ENCODE measurements at places on chromosomes 7 and 10. TPM values are rescaled to one million over a fixed set of nuclear protein-coding genes. Genes with fewer than 3 reads are reported as not detected.

GRCh38 chr7:44072364-44073231, 7.2 kb upstream of the PGAM2 start:
- DNase-seq, result peak; percentile 93

GRCh38 chr10:132614431-132615340, 77.1 kb downstream of the INPP5A start:
- no peak for DNase-seq

The NKX1-2 gene
- total RNA-seq, result not detected

The OR9A2 gene
- total RNA-seq, result 0.48 TPM

DNA sequence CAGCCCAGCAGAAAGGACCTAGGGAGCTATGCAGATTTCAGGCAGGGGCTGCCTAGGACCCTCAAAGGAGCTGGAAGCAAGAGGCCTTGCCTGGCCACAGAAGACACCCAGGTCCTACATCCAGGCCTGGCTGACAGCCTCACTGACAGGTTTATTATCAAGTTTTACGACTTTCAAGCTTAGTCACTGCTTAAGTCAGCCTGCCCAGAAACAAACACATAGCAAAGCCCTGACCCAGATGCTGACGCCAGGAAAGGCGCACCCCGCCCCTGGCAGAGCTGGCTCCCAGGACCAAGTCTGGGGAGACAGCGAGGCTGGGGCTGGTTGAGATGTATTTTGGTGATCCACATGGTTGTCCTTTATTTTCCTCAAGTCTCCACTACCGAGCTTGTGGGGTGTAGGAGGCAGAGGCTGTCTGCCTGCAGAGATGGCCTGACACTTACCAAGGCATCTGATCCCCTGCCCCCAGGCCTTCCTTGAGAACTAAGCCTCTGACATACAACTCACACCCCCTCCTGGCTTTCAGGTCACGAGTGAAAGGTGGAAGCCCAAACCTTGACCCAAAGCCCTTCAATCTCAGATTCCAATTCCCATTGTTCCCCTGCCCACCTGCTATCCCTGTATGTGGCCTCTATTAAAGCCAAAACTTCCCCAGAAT, 80.7 kb upstream of the EMX2 start:
- DNase-seq, result peak; percentile 93

The PCLO gene
- total RNA-seq, result 0.52 TPM

- DNase-seq, result no peak
Measured at GRCh38 chr7:44391171-44391570, 65.8 kb upstream of the CAMK2B start.

DNA sequence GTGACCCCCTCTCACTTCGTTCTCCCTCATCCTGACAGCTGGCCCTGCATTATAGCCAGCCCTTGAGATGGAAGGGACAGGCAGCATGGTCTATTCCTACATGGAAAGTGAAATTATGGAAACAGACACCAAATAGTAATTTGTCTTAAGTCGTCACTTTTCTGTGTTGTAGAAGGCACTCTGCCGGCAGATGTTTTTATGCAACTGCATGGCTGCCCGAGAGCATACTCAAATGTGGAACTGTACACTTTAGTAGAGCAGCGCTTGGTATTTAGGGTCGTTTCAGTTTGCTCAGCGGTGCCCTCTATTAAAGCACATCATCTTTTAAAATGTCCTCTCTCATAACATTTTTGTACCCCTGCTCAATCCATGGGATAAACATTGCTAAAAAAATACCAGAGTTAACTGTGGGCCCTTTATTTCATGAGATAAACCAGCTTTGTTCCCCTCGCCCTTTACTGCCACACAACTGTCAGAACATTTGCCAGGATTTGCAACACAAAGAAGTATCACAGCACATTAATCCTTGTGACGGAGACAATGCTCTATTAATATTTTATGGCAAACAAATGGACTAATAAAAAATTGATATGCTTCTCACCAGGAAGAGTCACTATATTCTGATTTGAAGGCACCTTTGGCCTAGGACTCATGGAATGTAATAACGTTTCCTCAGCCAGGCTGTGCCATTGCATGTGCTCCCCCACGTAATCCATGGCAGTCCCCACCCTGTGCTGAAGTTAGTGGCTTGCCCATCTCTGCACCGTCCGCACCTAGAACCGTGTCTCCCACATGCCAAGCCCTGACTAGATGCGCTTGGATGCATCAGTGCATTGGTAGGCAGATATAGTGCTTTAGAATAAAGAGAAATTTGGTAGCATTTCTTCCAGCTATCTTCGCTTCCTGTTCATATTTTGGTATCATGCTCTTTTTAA, 221.3 kb downstream of the PAXIP1 start:
- DNase-seq, result peak; percentile 22

- DNase-seq, result no peak
Measured at GRCh38 chr10:5460468-5461202, 38.7 kb downstream of the CALML5 start.

- no peak for DNase-seq
Measured at GRCh38 chr10:5282137-5282536, 82.6 kb upstream of the UCN3 start.

The CALHM1 gene
- not detected for total RNA-seq

- DNase-seq, result peak; percentile 38
Measured at GRCh38 chr10:100623521-100624230, 87.9 kb downstream of the HIF1AN start.

DNA sequence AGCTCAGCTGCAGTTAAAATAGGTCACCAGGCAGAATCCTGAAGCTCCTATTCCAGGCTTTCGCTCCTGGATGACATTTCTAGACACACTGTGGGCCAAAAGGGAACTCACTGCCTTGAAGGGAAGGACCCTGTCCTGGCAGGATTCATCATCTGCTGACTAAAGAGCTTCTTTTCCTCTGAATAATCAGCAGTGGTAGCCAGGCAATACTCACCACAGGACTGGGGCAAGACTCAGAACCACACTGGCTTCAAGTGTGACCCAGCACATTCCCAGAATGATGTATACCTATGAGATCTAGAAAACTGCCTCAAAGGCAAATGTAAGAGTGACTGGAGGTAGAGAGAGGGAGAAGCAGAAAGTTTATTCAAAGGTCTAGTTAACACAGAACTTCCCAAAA, 29.5 kb upstream of the EBF3 start:
- no peak for DNase-seq

The STEAP4 gene
- total RNA-seq, result 125 TPM

DNA sequence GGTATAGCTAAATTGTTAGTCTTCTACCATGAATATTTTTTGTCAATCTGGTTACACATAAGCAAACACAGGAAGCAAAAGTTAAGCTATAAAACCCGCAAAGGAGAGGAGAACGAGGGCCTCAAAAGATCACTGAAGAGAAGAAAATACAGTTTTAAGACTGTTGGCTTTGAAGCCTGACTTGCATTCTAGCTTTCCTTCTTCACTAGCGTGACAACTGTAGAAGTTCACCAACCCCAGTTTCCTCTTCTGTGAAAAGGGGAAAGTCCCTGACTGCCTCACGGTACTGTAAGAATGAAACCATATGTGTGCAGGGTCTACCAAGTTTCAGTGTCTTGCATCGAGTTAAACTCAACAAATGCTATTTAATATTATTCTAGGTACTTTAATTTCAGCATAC, 7.5 kb upstream of the LRRN3 start:
- no peak for DNase-seq

The NAT16 gene
- not detected for total RNA-seq

DNA sequence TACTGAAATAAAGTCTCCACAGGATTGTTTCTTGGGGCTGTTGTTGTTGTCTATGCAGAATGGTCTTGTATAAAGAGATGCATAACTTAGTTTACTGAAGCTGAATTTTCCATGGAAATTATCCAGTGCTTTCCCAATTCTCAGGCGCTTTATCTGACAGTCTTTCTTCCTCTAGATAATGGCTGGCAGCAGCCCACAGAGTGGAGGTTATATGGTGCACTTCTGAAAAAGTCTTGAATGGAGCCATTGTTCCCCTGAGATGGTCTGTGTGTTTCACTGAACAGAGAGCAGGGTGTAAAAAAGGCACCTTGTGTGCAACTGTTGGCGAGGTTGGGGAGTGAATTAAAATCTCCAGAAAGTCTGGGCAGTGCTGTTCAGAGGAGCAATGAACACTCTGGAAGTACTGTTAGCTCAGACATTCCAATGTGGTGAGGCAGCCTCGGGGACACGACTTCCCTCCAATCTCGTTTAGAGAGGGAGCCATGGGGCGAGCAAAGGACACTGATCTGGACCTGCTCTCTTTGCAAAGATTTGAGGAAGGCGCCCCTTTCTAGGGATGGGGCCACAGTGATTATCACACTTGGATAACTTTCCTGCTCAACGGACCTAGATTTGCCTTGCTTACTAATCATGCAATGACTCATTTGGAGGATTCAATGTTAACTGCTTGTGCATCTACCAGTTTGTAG, 2.0 kb upstream of the PLCE1 start:
- peak; percentile 85 for DNase-seq

The GPR15LG gene
- total RNA-seq, result not detected

DNA sequence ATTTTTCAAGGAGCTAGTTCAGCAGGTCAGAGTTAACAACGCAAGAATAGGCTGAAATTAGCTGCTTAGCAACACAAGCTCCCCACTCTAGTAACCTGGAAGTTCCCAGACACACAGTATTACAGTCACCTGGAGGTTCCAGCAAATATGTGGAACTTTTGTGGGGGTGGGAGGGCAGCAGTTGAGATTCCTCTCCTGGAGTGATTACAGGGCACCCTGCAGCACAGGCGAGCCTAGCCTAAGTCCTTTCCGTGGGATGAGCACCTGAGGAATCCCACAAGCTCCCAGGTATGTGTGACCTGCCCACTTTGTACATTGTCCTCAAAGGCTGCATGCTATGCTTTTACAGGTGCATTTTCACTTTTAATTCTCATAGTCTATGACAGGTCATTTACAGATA, 13.6 kb downstream of the TPK1 start:
- DNase-seq, result no peak
